HTR-8/SVneo (cell line): ENCODE measurements at places on chromosomes 7 and 10.

DNA sequence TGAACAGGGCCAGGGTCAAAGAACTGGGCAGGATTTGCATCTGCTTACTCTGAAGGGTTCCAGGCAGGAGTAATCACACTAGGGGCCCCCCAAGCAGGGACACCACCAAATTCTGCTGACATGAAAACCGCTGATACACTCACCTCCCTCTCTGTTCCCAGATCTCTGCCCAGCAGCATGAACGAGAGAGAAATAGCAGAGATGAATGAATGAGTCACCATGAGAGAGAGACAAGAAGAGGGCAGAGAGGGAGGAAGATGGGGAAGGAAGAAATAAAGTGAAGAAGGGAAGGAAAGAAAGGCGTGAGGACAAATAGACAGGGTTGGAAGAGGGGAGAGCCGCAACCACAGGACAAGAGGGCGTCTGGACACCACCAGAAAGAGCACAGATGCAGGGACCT is 285.9 kb upstream of the NEBL start:
- no peak for DNase-seq

GRCh38 chr7:131674131-131674530 is 117.7 kb upstream of the PODXL start:
- no peak for DNase-seq

DNA sequence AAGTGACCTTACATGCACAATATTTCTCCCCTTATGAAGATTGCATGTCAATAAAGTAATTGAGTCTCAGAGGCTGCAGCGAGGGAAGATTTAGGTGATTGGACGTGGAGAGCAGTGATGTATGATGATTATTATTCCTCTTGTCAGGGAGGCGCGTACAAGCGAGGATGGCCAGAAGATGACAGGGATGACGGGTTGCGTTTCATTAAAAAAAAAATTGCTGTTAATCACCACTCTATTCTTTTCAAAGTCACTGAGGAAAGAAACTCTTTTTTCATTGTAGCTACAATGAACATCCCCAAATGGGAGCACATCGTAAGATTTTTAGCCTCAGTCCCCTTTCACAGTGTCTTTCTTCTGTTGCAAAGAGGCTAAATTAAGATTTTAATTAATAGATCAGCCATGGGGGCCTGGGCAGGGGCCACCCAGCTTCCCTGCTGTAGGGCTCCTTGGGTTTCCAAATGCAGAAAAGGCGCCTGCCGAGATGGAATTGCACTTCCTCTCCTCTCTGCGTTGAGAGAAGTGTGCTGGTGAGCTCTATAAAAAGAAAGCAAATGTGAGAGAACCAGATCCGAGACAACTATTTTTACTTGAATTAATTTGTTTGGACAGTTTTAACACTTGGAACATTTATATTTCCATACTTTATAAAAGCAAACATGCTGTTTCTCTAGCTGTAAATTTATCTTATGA is 998.1 kb downstream of the LRMDA start:
- DNase-seq: no peak

DNA sequence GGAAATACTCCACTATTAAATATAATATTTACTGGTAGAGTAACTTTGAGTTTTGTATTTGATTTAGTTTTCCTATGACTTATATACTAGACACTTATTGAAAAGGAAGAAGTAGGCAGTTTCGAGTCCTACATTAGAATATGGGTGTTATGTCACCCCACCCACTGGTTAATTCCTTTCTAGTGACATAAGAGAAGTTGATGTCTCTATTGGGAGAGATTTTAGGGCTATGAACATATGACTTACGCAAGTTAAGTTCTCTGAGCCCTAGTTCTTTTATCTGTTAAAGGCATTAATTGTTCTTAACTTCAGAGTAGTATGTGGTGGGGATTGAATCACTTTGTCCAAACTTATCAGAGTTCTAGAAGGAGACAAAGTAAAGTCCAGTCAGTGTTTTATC is 30.5 kb downstream of the CPED1 start:
- no peak for DNase-seq

DNA sequence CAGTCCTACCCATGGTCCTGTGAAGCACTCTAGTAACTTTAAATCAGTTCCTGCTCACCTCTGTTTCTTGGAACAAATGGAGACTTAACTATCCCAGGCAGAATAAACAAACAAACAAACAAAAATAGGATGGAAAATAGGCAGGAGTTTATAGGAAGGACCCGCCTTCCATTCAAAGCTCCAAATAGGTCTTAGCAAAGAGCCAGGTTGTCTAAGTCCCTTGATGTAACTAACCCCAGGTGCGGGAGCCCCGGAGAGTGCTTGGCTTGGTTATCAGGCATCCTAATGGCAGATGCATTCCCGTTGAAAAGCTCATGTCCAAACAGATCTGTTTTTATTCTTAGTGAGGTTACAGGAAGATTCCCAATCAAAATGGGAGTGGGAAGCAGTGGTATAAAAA is 2.2 kb downstream of the IFIT2 start:
- DNase-seq: no peak

DNA sequence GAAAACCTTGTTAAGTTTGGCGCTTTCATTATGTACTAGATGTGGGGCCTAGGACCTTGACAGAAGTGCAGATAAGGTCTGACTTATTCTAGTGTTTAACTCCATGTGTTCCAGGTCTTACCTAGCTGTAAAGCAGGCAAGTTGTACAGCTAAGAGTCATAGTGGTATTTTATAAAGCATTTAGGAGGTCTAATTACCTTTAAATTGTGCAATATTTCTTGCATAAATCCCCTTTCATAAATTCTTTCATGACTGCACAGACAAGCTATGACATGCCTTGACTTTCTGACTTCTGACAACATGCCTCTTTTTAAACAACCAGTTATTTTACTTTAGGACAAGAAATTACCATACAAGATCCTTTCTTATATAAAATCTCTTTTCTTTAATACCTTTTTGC is 151.6 kb upstream of the VSTM2A start:
- no peak for DNase-seq

- no peak for DNase-seq
These were observed 50.6 kb upstream of the STEAP4 start for GRCh38 chr7:88357294-88357693.

DNA sequence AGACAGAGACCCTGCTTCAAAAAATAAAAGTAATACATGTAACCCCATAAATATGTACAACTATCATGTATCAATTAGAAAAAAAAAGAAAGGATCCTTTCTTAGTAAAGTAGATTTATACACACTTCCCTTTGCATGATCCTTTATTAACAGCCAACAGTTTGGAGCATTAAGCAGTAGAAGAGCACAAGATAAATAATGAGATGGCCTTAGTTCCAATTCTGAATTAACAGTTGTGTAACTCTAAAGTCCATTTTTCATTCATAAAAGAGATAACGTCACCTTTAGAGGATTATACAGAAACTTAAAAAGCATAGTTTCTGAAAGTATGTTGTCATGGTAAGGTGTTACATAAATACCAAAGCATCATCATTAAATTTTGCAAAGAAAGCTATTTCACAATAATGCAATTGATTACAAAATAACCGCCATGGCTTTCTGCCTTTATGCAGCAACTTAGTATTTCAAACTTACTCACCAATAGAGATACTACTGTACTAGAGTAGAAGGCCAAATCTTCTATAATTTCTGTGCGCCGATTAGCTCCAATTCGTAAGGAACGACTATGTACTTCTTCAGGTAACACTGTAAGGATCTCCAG is 40.3 kb downstream of the TNPO3 start:
- DNase-seq: no peak

GRCh38 chr10:133544506-133544905 is 17.3 kb downstream of the CYP2E1 start:
- no peak for DNase-seq

DNA sequence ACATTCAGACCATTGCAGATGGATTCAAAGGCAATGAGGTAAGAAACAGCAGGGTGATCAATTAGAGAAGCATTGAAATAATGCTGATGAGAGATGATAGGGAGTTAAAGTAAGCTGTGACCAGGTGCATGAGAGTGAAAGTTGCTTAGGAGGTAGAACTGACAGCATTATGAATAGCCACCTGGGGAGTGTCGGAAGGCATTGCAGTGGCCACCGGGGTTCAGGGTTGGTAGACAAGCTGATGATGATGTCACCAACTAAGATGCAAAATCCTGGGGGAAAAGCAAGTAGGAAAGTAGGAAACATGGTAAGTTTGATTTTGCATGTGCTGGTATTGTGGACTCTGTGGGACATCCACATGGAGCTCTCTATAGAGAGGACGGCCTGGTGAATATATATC is 211.9 kb upstream of the ETV1 start:
- no peak for DNase-seq

- DNase-seq: no peak
These were observed 654 bp downstream of the MUC3A start for GRCh38 chr7:100949933-100950443.

DNA sequence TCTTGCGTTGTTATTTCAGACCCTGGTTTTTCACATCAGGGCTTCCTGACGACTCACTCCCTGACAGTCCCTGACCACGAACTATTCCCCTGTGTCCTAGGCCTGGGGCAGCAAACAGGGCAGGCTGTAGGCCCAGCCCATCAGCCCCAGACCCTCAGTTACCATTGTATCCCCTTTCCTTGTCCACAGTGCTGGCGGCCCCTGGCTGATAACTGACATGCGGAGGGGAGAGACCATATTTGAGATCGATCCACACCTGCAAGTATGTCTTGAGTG is 50.5 kb upstream of the TRIM8 start:
- DNase-seq: no peak

- DNase-seq: no peak
These were observed 14.7 kb upstream of the LRRN3 start for GRCh38 chr7:111076205-111076604.
